Epithelial cell of esophagus (primary cell): ENCODE measurements at places on chromosomes 1 and 21.

GRCh38 chr1:206101351-206102045, 15.7 kb downstream of the AVPR1B start:
- DNase-seq, result no peak

DNA sequence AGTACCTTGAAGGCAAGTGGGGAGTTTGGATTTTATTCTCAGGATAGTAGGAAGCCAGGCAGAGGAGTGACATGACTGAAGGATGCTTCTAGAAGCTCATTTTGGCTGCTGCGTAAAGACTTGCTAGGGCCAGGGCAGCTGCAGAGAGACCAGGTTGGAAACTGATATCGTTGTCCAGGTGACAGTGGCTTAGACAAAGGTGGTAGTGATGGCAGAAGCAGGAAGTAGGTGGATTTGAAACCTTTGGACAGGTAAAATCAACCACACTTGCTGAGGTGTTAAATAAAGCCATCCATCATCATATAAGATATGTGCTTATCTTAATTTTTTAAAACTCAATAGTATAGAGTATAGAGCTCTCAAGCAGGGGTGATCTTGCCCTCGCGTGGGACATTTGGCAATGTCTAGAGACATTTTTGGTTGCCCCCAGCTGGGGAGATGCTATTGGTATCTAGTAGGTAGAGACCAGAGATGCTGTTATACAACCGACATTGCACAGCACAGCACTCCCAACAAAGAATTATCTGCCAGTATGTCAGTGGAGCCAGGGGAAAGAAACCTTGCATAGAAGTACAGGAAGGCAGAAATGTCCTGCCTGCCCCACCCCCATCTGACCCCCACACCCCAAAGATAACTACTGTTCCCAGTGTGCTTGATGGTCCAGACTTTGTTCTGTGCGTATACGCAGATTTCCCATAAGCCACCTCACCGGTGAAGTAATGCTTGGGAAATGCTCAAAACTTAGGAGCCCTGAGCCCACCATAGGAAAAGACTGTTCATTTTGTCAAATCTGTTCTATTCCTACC, 31.1 kb downstream of the TMEM51 start:
- no peak for DNase-seq

- peak; percentile 93 for DNase-seq
These were observed 2.6 kb downstream of the COL16A1 start for GRCh38 chr1:31701091-31701736.

GRCh38 chr1:75720820-75721219, 3.7 kb upstream of the ACADM start:
- DNase-seq, result no peak

- DNase-seq, result no peak
These were observed 480.2 kb upstream of the RUNX1 start for GRCh38 chr21:35529171-35529863.
